ENCODE measurements at places on chromosomes 7 and 10.

GRCh38 chr10:34507217-34507616 lies 307.9 kb downstream of the PARD3 start:
- DNase-seq, result no peak

- DNase-seq, result no peak
These were observed 769.7 kb downstream of the TNS3 start for GRCh38 chr7:46812101-46812675.

DNA sequence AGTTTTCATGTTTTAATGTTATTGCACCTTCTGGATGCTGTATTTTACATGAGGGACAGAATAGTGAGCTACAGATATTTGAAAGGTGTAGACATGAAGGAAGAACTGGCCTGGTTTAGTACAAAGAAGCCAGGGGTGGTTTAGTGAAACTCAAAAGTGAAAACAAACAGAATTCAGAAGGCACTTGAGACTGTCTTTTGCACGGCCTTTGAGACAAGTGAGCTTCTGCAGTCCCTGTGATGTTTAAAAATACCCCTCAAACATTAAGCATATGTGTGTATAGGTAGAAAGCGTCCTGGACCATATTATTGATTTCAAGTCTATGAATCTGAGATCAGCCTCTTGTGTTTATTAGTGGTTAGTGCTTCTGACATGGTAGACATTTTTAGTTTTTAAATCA lies 118.9 kb downstream of the CDK14 start:
- DNase-seq, result no peak

GRCh38 chr10:81520688-81521087 lies 354.3 kb upstream of the NRG3 start:
- no peak for DNase-seq

DNA sequence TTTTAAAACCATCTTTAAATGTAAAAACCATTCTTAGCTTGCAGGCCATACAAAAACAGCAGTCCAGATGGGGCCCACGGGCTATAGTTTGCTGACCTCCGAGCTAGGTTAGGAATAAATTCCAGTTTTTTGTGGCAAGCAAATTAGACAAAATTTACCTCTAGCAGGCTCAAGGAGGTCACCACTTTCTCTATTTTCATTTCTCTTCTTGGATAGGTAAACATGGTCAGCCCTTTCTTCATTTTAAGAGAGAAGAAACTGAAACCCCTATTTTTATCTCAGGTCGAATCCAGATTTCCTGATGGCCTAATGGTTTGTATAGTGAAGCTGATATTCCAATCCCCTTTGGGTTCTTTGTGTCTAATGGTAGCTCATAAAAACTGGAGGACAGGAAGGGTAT lies 10.7 kb downstream of the IKZF5 start:
- no peak for DNase-seq

DNA sequence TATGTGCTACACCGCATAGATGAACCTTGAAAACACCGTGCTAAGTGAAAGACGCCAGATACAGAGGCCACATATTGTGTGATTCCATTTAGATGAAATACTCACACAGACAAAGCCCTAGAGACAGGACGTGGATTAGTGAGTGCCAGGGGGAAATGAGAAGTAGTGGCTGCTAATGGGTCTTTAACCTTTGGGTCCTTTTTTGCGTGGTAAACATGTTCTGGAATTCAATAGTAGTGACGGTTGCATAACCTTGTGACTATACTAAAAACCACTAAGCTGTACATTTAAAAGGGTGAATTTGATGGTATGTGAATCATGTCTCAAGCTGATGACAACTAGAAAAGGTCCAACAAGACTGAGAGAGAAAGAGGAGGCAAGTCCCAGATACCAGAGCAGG lies 15.6 kb downstream of the SMKR1 start:
- no peak for DNase-seq

DNA sequence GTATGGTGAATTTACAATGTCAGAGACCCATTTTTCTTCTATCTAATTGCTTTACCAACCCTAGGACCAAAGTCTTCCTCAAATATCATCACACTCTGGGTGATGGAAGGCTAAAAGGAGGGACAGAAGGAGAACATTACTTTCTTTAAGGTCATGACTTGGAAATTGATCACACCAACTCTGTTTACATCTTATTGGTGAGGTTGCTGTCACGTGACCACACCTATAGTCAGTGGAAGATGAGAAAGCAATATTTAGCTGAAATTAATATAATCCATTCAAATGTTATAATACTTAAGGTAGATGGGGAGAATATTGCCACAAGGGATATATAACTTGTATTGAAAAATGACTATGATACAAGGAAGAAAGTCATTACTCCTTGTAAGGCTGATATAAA lies 183.6 kb upstream of the SMIM30 start:
- DNase-seq, result no peak

DNA sequence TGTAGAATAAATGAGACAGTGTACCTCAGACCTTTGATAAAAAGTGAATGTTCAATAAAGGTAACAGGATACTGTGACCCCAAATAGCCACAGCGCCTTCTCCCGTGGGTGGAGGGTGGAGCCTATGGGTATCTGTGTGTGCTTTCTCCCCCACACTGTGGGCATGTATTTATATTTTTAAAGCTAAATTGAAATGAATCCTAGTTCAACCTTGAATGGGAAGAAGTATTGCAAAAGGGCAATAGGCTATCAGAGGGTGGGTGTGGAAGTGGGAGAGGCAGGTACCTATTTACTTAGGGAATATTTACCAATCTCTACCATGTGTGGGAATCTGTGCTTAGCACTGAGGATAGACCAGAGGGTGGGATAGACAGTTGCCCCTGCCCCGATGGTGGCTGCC lies 68.9 kb downstream of the PFKFB3 start:
- DNase-seq, result no peak

DNA sequence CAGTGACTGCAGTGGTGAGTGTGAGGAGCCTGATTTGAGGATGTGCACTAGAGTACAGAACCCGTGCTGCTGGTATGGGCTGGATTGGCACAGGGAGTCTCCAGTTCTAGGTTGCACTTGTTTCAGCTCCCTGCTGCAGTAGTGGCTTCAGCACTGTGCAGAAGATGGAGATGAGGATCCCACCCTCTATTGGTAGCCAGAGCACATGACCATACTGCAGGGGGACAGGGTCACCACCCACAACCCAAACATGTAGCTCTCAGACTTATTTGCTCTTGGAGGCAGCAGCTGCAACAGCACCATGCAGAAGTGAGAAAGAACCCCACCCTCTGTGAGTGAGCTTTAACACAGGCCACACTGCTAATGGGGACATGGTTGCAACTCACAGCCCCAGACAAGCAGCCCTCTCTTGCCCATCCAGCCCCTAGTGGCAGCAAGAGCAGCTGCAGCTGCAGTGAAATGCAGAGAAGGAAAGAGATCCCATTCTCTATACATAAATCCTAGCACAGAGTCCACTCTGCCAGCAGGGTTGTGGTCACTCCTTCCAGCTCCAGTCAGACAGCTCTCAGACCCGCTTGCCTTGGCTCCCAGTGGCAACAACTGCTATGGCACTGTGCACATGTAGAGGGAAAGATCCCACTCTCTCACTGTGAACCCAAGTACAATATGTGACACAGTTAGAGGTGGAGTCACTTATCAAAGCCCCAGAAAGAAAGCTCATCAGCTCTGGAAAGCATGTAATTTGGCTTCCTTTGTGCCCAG lies 51.4 kb upstream of the SCIN start:
- no peak for DNase-seq

- DNase-seq, result no peak
These were observed 999.1 kb upstream of the MBL2 start for GRCh38 chr10:53771701-53772100.

- DNase-seq, result no peak
These were observed 19.2 kb downstream of the SLC18A2 start for GRCh38 chr10:117260084-117260483.

GRCh38 chr7:84085147-84085546 lies 109.4 kb downstream of the SEMA3A start:
- DNase-seq, result no peak

DNA sequence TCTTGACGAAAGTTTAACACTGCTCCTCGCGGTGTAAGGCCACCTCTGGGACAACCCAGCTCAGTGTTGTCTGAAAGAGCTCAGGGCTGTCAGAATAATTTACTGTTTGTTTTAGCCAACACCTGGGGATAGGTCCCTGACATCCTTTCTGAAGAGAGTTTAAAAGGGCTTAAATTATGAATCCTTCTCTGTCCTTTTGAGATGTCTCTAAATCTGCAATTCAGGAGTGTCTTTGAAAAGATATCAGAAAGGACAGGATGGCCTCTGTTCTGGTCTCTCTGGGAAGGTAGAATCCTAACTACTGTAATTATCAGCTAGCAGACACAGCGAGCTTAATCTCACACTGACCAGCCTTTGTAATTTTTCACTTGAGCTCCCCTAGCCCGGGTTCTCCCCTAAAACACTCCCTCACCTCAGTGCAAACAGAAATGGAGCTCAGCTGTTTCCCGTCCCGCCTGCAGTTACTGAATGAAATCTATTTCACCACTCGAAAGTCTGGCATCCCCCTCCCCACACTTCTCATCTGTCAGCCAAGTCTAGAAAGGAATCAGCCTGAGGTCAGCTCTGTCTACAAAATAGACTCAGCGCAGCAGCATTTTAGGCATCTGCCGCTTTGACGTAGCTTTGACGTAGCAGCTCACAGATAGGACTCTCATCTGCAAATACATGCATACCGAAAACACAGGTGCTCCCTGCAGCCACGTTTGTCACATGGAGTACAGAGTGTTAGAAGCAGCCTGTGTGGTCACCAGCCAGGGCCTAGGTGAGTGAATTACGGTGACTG lies 4.8 kb downstream of the DYNC2I1 start:
- DNase-seq, result no peak

DNA sequence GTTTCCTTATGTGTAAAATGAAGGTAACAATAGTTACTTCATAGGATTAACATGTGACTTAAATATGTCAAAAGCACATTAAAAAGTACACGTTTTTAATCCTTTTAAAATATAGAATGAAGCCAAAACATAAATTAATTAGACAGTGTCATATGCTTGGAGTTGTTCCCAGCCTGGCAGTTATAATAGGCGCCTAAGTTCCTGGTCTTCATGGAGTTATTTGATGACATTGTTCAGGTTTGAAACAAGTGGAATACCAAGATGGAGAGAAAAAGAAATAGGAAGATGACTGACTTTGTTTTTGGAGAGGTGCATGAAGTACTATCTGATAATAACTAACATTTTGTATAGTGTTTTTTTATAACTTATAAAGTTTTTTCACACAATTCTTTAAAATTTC lies 67.3 kb downstream of the ZNRF2 start:
- no peak for DNase-seq

GRCh38 chr7:29236649-29237048 lies 42.1 kb downstream of the CHN2 start:
- no peak for DNase-seq

GRCh38 chr10:109534193-109534592 lies 389.1 kb downstream of the XPNPEP1 start:
- no peak for DNase-seq

- DNase-seq, result no peak
These were observed 341.8 kb downstream of the CXCL12 start for GRCh38 chr10:44042926-44043602.

DNA sequence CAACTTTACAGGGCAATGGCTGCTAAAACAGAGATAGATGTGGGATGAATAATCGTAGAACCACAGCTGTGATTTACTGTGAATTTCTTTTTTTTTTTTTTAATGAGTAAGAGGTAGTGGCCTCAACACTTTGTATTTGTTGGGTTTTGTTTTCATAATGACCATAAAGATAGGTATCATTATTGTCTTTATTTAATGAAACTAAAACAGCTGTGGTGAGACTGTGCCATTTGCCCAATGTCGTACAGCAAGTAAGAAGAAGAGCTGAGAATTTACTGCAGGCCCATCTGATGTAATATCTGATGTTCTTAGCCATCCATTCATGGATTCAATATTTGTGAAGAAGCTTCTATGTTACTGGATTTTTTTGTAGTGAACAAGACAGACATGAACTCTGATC lies 271.2 kb downstream of the IPMK start:
- no peak for DNase-seq

GRCh38 chr10:22742678-22743077 lies 28.3 kb upstream of the PIP4K2A start:
- peak; percentile 51 for DNase-seq

GRCh38 chr10:124992462-124993344 lies 50.8 kb downstream of the ZRANB1 start:
- DNase-seq, result peak; percentile 89

- DNase-seq, result no peak
These were observed 91.6 kb upstream of the KMT2E start for GRCh38 chr7:104922182-104923009.

DNA sequence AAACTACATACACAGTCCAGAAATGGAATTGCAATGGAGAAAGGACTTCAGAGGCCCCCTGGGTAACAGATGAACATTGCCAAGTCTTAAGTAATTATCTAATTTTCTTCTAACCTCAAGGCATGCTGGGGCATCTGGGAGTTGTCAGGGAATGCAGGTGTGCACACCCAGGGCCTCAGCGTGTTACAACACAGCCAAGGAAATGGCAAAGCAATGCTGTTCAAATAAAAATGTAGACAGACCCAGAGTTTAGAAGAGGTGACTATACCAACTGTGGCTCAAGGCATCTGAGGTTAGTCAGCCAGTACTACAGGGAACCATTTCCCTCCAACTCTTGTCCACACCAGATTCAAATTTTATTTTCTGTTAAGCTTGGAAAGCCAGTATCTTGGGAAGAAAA lies 73.6 kb downstream of the CCDC3 start:
- no peak for DNase-seq

- no peak for DNase-seq
These were observed 444.8 kb downstream of the GATA3 start for GRCh38 chr10:8499312-8499711.

DNA sequence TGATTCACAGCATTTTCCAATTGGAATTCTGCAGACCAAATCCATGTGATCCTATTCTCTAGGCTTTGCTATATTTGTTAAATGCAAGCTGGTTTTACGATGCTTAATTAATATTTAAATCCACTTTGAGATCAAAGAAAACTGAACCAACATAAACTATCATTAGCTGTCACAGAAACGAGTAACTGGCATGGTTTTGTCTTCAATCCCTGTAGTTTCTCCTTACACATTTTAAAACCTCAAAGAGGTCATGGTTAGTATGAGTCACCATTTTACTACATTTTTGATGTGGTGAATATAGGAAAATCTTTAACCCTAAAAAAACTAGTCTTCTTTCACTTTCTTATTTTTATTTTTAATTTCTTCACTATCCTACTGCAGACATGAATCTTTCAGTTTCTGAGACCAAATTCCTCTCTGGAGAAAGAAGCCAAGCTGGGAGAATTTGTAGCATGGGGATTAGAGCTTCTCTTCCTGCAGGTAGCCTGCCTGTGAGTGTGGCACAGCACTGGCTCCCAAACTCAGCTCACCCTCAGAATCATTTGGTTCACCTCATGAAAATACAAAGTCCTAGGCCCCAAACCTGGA lies 8.7 kb upstream of the LIPM start:
- DNase-seq, result no peak

DNA sequence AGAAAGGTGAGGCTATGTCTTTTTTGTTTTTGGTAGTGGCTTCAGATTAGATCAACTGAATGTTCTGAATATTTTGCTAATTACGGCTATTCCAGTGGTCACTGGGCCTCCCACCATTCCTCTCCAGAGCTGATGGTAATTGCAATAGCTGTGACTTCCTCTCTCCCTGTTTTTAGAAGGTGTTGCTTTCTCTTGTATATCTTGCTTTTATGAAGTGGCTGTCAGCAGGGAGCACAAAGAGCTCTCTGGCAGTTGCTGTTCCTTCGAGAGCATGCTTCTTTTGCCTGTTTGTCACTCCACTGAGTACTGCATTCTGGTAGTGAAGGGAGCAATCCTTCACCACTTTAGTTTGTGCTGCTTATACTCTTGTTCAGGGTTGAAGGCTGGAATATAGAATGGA lies 133.3 kb downstream of the EXOC4 start:
- no peak for DNase-seq

GRCh38 chr10:5479481-5480161 lies 19.7 kb downstream of the CALML5 start:
- DNase-seq, result no peak
